ENCODE measurements at places on chromosomes 11 and 22.
A peak's percentile ranks its signal among the peaks of the same experiment; 100 is the strongest.

DNA sequence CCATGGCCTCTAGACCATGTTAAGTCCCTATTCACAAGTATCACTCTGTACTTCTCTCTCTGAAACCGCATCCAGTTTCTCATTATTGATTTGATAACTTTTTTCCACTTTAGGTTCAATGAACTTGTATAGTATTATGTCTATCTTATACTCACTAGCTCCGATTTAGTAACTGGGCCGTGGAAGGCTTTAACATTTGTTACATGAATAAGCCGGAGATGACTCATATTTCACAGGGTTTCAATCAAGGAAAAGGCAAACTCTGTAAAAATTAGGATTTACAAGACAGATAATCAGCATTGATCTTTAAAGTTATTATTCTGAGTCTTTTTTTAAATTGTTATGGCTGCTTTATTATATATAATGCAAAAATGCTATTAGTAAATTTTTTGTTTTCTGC is 662.2 kb upstream of the CNTN5 start:
- no peak for DNase-seq

GRCh38 chr11:8005556-8005955 is 18.4 kb downstream of the EIF3F start:
- DNase-seq, result no peak

GRCh38 chr11:92702805-92703448 is 266.5 kb upstream of the MTNR1B start:
- DNase-seq, result no peak

DNA sequence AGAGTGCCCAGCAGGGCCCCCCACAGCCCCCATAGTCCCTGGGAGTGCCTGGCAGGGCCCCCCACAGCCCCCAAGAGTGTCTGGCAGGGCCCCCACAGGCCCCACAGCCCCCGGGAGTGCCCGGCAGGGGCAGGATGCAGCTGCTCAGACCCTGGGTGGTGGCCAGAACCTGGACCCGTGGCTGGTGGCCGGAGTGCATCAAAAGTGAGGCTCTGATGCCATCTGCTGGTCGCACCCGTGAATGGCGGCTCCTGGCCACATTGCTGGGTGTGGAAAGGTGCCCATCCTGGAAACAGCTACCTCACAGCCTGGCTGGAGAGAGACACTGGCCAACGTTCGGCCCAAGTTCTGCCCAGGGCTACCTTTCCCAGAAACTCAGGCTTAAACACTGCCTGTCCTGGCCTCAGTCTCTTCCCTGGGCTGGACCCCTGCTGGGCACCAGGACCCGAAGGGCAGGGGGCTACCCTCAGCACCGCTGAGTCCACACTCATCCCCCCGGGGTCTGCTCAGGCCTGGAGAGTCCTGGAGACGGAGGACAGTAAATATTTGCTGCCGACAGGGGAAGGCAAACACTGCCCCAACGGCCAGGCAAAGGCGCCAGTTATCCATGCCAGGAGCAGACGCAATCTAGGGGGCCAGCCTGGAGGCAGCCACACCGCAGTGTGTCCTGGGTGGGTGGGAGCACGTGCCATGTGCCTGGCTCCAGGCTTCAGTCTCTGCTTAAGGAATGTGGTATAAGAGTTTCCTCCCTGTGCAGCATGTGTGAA is 4.4 kb downstream of the INS start:
- DNase-seq, result peak; percentile 30

DNA sequence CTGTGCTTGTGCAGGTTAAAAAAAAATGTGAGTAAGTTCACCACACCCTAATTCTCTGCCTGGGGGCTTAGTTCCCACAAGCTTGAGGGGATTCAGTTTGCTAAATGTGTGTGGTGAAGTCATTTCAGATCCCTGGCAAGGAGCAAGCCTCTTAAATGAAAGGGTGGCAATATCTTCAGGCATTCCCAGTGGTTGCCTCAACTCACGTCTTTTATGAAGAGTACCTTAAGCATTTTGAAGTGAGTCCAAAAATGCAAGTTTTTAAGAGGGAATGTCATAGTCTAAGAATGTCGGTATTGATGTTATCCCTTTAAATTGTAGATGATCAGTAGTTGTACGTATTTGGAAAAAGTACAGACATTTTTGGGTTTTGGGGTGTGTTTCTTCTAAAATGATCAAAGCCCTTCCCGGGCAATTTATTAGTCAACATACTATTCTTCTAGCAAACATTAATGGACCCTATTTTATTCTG is 4.9 kb downstream of the TCP11L1 start:
- no peak for DNase-seq

DNA sequence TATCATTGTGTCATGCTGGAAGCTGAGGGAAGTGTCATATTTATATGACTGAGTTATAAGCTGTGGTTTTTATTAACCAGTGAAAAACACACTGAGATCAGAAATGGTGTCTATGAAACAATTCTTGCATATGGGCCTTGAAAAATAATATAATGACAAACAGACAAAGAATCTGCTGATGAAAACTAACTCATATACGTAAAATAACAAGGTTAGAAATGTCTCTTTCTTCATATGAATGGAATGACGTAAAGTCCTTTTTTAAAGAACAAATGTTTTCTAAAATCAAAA is 48.8 kb upstream of the PHF21B start:
- DNase-seq, result no peak

- DNase-seq, result peak; percentile 17
Observed at GRCh38 chr22:38872831-38873248, 824 bp upstream of the CBX6 start.

- DNase-seq, result no peak
Observed at GRCh38 chr11:76796511-76797198, 13.5 kb downstream of the TSKU start.

- DNase-seq, result no peak
Observed at GRCh38 chr22:43176090-43176489, 10.8 kb downstream of the TTLL12 start.

DNA sequence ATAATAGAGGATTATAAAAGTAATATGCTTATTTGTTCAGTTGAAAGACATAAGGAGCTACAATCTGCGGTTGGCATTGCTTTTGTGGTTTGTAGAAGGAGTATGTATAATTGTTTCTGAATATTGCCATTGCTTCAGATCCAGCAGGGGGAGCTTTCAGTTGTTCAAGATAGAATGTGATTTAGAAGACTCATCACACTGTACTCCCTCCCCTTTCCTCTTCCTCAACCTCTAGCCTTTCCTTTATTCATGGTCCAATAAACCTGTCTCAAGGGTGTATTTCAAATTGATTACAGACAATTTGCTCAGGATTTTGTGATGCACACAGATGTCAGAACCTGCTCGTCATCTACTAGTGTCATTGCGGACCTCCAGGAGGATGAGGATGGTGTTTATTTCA is 9.8 kb downstream of the PRMT3 start:
- DNase-seq, result no peak

GRCh38 chr11:64856382-64857227 is 12.2 kb upstream of the CDC42BPG start:
- no peak for DNase-seq

- DNase-seq, result no peak
Observed at GRCh38 chr11:56273854-56274253, at the start of gene OR5T1. Gene OR5T1 (plus strand): TSS chr11:56274154. CDS start chr11:56275639, 1,485 bp downstream.

- no peak for DNase-seq
Observed at GRCh38 chr11:128187835-128188234, 399.5 kb downstream of the ETS1 start.

GRCh38 chr11:12786450-12786849 is 112.2 kb downstream of the TEAD1 start:
- no peak for DNase-seq

- DNase-seq, result no peak
Observed at GRCh38 chr11:47002390-47002789, 65.8 kb downstream of the CSTPP1 start.

- DNase-seq, result no peak
Observed at GRCh38 chr11:76792505-76793264, 9.5 kb downstream of the TSKU start.

DNA sequence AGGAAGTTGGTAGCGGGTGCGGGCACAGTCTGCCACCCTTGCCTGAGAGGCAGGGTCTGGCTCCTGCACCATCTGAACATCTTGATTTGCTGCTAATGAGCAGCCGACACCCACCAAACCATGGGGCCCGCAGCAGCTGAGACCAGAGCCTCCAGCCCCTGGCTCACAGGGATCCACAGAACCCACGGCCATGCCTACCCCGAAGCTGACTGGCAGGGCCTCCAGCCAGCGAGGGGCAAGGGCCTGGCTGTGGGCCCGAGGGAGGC is 171.5 kb upstream of the NTM start:
- no peak for DNase-seq

- DNase-seq, result no peak
Observed at GRCh38 chr22:37431801-37432707, 4.8 kb upstream of the ELFN2 start.

DNA sequence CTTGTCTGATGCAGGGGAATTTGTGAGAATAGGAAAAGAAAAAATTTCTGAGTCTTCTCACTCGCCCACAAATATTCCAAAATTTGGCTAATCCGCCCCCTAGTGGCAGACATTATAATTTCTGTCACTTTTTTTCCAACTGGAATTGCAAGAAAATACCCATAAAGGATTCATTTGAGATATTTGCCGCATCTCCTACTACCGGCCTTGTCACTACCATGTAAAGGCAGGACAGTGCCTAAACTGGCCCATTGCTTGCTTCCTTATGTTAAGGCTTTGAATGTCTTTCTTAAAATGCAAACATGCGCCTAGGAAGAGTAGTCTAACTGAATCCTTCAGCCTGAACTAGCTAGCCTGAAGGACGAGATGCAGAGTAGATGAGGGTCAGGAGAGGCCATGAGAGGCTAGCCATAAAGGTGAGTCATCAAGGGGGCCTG is 9.3 kb upstream of the CEP295 start:
- DNase-seq, result no peak

- no peak for DNase-seq
Observed at GRCh38 chr11:61486011-61486620, 22.4 kb upstream of the LRRC10B start.

- DNase-seq, result no peak
Observed at GRCh38 chr11:119920666-119921387, 191.8 kb upstream of the NECTIN1 start.

DNA sequence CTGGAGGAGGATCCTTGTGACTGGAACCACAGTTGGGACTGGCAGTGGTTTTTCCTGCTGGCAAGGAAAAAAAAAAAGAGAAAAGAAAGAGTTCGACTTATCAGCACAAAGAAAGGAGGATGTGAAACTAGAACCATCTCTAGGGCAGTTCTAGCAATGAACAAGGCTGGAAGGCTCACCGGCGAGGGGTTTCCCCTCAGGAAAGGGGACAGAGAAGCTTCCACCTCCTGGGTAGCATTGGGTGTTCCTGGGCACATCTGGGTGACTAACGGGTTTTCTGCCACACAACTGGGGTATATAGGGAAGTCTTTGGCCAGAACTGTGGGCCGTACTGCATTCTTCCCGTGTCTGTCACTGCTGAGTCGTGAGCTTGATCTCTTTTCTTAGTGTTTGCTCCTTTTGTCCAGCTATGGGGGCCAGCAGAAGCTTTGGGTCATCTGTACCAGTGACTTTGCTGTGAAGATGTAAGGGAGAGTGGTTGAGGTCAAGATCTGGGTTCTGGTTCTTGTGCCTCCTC is 109.4 kb upstream of the OR4B1 start:
- peak; percentile 22 for DNase-seq

DNA sequence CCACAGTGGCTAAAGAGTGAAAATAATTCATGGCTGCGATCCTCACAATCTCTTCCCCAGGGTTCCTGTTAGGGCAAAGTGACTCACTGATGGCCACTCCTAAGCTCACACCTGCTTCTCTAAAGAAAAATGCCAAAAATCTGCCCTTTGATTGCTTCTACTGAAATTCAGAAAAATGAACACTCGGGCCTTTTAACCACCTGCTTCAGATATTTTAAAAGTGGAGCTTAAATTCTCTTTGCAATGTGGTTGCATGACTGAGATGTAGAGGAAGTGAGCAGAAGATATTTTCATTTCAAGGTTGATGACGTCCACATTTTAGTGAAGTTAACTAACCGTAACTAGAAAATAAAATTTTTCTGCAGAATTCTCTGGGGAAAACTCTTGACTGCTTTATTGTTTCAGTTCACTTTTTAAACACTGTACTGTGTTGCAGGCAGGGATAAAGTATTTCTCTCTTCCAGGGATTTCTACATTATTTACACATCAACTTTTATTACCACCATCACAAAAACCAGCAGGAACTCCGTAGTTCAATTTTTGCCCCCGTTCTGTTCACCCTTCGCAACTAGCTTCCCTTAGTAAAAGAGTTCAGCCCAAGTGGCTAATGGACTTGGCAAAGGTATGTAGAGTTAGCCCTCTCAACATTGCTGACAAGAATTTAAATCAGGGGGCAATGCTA is 8.5 kb downstream of the RAB30 start:
- DNase-seq, result no peak

GRCh38 chr11:46333394-46333947 is 13.8 kb upstream of the DGKZ start:
- DNase-seq, result no peak

DNA sequence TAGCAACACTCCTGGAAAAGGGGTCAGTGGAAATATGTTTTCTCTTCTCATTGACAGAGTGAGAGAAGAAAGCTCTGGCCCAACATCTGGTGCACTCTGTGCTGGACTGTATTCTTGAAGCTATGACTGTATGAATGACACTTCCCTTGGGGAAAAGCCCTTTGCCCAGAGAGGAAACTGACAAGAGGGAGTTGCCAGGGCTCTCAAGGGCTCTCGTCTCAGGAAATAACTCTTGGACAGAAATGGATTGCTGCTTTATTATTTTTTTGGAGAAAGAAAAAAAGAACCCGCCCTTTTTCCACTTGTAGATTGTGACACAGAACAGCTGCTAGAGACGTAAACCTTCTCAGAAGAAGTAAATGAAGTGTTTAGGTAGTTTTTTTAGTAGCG is 11.4 kb downstream of the ETS1 start:
- DNase-seq, result no peak

DNA sequence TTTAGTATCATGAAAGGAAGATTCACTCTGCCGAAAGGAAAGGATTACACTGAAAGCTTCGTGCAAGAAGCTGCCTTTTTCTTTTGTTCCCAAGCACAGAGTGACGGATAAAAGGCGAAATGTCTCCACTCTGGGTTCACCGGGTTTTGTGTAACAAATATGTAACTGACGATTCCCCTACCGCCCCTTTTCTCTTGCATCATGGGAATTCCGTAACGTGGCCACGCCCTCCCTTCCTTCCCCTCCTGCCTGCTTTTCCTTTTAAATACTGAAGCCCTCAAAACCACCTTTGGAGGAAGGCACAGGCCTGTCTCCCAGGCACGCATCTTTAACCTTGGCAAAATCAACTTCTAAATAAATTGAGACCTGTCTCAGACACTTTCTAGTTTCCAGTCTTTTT is 16.4 kb upstream of the TESMIN start:
- no peak for DNase-seq

GRCh38 chr11:117719480-117719879 is 77.5 kb downstream of the DSCAML1 start:
- no peak for DNase-seq

Measured in activated T-helper 2 cell treated with anti-CD3 and anti-CD28 coated beads, Interferon-gamma antibody, Interleukin-2, Interleukin-4, amounts not matched to agents 10 μg/mL and 5 μg/mL and 100 μg/mL, durations not matched to agents 14 hours and 24 hours and 36 hours (primary cell).